Stimulated activated CD8-positive, alpha-beta memory T cell treated with anti-CD3 and anti-CD28 coated beads, Interleukin-4, amount 100 ng/mL, for 1 hour (primary cell): ENCODE measurements at places on chromosomes 6 and 20.

- no peak for DNase-seq
These were observed 31.8 kb upstream of the NT5E start for GRCh38 chr6:85418059-85418458.

GRCh38 chr6:38180586-38180985, 361.1 kb downstream of the ZFAND3 start:
- DNase-seq = no peak

DNA sequence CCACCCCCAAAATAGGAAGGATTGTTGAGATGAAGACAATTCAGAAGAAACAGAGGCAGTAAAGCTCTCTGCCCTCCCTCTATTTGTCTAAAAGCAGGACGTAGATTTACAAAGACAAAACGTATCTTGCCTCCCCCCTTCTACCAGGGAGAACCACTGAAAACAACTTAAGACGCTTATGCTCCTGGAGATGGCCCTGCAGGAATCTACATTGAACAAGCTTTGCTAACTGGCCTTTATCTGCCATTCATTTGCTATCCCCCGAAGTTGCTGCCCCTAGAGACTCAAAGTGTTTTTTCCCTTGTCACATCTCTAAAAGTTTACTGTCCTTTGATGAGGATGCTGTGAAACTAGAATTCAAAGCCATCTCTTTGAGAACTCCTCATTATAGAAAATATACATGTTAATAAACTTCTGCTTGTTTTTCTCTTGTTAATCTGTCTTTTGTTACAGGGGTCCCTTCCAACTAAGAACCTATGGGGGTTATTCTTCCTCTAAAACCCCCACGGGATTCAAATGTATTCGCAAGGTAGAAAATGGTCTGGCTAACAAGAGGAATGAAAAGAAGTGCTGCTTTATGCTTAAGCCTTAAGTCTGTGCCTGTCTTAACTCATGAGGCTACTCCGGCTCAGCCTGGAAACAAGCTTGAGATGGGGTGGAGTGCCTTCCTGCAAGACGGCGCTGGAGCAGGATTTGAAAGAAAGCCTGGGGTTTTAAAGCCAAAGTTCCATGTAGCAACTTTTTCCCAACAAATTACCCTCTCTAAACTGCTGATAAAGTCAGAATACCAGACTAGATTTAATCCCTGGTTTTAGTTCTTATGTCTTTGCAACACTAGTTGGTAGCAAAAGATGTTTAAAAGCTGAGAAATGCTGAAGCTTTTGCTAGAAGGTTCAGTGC, 88.0 kb downstream of the CLIC5 start:
- DNase-seq = no peak

GRCh38 chr6:132964868-132965382, 150.6 kb downstream of the RPS12 start:
- no peak for DNase-seq

DNA sequence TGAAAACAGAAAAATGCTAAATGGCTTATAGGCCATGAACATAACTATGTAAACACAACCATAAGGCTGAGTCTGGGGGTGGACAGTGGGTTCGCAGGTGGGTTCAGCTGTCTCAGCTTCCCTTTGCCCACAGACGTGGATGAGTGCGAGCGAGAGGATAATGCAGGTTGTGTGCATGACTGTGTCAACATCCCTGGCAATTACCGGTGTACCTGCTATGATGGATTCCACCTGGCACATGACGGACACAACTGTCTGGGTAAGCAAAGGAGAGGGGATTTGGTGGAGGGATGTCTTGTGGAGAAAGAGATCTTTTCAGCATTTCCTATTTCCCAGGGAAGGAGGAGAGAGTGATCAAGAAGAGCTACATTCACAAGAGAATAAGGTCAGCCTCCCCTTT, 14.7 kb downstream of the SCUBE3 start:
- DNase-seq = no peak

GRCh38 chr6:98838032-98838431, 3.7 kb downstream of the POU3F2 start:
- no peak for DNase-seq

GRCh38 chr6:122789182-122790027, at the start of gene SMPDL3A:
TSS of gene SMPDL3A (plus strand) at chr6:122789258. CDS start at chr6:122789347, 89 bp downstream.
- DNase-seq = no peak

- DNase-seq = no peak
These were observed 25.3 kb upstream of the BEND3 start for GRCh38 chr6:107140581-107140980.

DNA sequence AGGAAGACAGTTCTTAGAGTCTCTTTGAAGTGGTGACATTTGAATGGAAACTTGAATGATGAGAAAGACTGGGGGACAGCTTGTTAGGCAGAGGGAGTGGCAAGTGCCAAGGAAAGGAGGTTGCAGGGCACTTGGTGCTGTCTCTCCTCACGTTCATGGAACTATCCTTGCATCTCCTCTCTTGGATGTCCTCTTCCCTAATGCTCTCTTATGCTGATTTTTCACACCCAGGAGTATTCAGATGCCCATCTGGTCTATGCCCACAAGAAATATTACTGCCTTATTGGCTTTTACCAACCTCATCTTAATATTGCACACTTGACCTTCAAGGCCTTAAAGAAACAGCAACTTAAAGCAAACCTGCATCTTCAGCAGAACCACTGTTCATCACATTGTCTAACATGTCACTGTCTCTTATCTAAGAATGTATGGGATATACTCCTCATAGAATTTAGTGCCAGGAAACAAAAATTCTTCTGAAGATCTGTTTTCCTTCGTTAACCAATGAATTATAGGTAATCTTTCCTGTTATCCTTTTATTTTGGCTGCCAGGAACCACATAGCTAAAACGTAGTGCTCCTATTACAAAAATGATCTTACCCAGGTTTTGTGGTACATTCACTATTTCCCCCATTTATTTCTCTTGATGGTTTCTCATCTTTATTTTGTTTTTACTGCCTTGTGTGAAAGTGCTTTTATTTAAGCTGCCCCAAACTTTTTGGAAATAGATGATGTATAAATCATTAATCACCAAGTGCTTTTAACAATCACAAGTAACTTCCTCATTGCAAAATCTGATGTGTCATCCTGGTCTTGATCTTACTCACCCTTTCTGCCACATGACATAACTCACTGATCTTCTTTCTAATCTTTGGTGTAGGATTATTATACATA, 12.8 kb downstream of the RGS17 start:
- DNase-seq = no peak

GRCh38 chr20:540391-541201, 3.0 kb downstream of the CSNK2A1 start:
- DNase-seq = no peak

- DNase-seq = no peak
These were observed 223.8 kb downstream of the NRN1 start for GRCh38 chr6:5782783-5783547.

- DNase-seq = no peak
These were observed 41.2 kb downstream of the BMP7 start for GRCh38 chr20:57225197-57225733.

- no peak for DNase-seq
These were observed 78.2 kb upstream of the NXT1 start for GRCh38 chr20:23272176-23273029.

DNA sequence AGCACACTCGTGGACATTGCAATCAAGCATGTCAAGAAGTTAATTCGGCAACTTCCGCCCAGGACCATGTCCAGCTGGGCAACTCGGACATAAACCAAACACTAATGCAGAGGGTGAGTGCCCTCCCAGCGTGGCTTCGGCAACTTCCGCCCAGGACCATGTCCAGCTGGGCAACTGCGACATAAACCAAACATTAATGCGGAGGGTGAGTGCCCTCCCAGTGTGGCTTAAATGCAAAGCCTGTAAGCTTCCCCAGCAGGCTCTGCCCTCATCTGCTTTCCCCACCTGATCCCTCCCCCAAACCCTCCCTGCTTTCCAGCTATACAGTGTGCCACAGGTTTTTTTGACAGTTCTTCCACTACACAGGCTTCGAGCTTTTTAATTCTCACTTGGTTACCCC, 143.4 kb downstream of the PXDC1 start:
- DNase-seq = no peak

DNA sequence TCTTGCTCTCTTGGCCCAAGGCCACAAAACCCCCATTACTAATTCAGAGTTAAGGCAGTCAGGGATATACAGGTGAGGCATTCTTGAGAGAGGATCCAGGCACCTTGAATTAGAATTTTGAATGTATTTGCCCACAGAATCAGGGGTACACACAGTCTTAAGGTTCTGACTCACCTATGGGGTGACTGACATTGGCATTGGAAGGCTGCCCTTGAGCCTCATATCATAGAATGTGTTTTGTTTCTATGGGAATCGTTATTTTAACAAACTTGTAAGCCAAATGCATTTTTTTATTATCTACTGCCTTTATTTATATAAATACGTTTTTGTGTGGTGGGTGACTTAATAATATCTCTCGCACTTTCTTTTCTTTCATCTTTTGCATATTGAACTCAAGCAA, 218.6 kb upstream of the CITED2 start:
- DNase-seq = no peak

DNA sequence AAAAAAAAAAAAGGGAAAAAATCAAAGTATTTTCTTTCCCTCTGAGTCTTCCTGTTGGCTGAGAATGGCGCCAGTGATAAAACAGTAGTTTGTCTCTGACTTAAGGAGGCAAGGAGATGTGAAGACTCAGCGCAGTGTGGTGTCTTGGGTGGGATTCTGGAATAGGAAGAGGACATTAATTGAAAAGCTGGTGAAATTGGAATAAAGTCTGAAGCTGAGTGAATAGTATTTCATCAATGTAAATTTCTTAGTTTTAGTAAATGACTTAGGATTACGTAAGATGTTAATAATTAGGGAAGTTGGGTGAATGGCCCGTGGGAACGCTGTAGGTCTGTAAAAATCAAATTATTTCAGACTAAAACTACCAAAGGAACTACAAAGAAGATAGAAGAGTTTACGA, 122.8 kb upstream of the ZNF217 start:
- no peak for DNase-seq

- DNase-seq = no peak
These were observed 15.7 kb upstream of the AHCY start for GRCh38 chr20:34318609-34319443.
